Amniotic epithelial cell (primary cell): ENCODE measurements at places on chromosomes 7 and 10.

- DNase-seq = no peak
Measured at GRCh38 chr10:90394311-90394710, 463.5 kb downstream of the HTR7 start.

GRCh38 chr10:85317827-85318226, 989.4 kb downstream of the CCSER2 start:
- no peak for DNase-seq

DNA sequence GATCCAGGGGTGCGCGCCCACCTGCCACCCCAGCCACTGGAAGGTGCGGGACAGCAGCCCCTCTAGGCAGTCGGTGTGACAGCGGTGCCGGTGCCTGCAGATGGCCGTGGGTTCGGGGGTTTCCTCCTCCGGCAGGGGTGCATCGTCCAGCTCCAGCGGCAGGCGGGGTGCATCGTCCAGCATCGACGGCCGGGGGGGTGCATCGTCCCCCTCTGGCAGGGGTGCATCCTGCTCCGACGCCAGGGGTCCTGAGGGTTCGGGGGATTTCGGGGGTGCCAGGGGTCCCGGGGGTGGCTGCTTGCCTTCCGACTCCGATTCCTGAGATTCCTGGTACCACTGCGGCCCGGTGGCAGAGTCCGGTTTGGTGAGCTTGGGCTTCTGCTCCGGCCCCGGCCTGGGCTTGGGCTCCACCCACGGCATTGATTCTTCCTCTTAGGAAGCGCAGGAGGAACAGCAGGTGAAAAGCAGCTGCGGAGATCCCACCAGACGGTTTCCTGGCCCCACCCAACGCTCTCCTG, 90.2 kb upstream of the RAB18 start:
- no peak for DNase-seq

GRCh38 chr10:68668231-68668630, 52.8 kb upstream of the CCAR1 start:
- no peak for DNase-seq

DNA sequence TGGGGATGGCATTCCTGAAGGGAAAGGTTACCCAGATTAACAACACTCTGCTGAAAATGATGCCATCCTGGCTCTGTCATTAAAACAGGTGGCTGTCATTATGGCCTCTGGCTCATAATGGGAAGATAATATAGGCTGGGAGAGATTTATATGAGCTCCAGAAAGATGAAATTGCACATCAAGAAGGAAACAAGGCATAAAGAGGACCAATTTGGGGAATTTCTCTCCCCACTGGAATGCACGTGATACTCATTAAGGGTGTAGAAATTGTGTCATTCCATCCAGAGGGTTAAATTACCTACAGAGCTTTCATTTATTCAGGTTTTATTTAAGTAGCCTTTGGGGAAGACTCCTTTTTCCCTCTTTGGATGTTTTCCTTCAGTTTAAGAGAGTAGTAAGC, 71.6 kb upstream of the CELF2 start:
- no peak for DNase-seq

DNA sequence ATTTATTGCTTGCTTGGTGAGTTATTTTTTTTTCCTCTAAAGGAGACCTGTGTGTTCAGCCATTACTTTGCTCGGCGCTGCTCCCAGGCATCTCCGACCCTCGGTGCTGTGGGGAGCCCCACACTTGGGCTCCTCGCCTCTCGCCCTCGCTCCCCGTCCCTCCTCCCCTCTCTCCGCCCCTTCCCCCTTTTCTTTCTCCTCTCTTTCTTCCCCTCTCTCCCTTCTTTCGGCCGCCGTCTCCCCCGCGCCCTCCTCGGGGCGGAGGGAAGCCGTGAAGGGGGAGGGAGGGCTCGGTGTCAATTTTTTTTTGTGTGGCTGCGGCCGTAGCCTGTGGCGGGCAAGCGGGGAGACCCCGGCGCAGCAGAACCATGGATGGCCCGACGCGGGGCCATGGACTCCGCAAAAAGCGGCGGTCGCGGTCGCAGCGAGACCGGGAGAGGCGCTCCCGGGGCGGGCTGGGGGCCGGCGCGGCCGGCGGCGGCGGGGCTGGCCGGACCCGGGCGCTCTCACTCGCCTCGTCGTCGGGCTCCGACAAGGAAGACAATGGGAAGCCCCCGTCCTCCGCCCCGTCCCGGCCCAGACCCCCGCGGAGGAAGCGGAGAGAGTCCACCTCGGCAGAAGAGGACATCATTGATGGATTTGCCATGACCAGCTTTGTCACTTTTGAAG, 1.1 kb downstream of the AUTS2 start:
- DNase-seq = no peak

GRCh38 chr7:1664711-1665548, 5.1 kb upstream of the ELFN1 start:
- DNase-seq = peak; percentile 26

- DNase-seq = no peak
Measured at GRCh38 chr10:119518936-119519335, 23.6 kb downstream of the RGS10 start.

DNA sequence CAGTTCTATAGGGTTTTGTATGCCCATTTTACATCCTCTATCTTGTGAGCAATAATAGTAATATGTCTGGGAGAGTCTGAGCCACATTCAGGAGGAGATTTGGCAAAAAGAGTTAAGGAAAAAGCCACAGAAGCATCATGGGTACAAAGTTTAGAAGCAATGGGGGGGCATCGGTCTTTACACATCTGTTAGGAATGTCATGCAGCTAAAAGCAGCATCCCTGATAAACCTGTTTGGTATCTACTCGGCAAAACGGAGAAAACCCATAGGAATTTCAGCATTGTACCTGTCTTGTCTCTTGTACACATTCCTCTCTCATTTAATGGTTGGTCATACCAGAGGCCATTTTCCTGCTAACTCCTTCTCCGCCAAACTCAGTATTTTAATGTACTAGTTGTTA, 12.5 kb upstream of the HERPUD2 start:
- peak; percentile 86 for DNase-seq

GRCh38 chr10:114380060-114380459, 24.2 kb downstream of the AFAP1L2 start:
- no peak for DNase-seq

GRCh38 chr7:27191161-27191731, 6.2 kb upstream of the HOXA11 start:
- DNase-seq = no peak

DNA sequence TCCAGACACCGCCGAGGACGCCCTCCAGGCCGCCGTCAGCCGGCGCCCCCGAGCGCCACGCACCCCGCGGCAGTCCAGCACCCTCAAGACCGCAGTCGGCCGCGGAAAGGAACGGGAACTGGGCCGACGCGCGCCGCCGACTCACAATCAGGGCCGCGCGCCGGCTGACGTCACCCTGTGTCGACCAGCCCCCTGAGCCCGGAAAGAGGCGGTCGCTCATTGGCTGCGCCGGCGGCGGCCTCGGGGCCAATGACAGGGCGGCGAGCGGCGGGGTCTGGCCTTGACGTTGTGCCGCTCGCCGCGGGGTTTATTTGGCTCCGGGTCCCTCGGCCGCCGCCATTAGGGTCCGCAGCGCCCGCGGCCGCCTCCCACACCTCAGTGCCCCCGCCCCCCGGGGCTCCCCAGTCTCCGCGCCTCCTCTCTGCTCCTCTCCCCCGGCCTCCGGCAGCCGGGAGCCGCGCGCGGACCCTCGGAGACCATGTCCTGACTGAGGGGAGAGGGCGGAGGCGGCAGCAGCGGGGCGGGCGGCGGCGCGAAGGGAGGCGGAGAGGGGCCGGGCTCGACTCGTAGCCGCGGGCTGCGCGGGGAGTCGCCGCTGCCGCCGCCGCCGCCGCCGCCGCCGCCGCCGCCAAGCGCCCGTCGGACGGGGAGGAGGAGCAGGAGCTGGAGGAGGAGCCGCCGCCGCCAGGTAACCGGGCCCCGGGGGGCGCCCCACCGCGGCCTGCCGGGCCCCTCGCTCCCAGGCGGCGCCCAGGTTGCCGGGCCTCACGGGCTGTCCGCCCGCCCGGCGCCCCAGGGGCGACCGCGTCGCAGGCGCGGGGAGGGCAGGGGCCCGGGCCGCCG, 25.1 kb upstream of the ZRANB1 start:
- peak; percentile 89 for DNase-seq

- DNase-seq = no peak
Measured at GRCh38 chr7:1707756-1708595, 37.9 kb downstream of the ELFN1 start.

DNA sequence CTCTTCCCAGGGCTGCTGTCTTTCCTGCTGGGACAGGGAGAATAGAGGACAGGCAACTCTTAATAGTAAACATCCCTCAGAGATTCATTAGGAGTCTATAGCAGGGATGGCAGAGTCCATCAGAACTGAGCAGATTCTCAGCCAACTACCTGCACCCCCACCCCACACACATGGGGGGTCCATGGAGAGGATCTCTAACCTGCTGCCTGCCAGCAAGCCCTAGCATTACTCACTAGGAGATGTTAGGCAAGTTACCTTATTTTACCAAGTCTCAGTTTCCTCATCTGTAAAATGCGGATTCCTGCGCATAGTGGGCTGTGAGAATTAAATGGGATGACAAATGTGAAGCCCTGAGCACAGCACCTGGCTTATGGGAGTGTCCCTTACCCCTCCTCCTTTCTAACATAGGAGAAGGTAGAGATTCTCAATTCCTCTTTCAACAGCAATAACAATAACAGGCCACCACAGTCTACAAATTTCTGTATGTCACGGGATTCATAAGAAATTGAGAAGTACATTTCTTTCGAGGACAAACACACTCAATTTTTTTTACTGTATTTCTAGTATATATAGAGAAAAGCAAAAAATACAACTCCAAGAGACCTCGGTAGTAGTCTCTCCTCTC, 23.8 kb upstream of the WDR11 start:
- no peak for DNase-seq

DNA sequence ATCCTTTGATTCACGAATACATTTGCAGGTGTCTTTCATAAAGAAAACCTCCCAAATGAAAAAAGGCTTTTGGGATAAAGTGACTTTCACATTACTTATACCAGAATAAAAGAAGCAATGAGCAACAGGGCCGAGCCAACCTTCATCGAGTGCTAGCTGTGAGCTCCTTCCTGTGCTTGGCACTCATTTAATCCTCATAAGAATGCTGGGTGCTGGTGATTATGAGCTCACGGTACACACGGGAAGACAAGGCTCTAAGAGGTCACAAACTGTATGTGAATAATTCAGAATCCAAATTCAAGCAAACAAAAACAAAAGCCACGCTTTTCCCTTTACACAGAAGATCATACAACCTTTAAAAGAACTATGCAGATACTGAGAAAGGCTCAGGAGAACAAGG, 156.2 kb downstream of the COBL start:
- no peak for DNase-seq

DNA sequence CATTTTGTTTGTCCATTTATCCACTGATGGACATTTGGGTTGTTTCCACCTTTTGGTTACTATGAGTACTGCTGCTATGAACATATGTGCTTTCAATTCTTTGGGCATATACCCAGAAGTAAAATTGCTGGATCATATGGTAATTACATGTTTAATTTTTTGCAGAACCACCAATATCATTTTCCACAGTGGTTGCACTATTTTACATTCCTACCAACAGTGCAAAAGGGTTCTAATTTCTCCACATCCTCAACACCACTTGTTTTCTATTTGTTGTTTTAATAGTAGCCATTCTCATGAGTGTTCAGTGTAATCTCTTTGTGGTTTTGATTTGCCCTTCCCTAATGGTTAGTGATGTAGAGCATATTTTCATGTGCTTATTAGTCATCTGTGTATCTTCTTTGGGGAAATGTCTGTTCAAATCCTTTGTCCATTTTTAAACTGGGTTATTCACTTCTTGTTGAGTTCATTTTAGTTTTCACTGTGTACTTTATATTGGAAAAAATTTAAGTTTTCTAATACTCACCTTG, 101.9 kb downstream of the HIBADH start:
- peak; percentile 87 for DNase-seq

GRCh38 chr7:57425239-57425944, 24.6 kb upstream of the ZNF716 start:
- DNase-seq = no peak

DNA sequence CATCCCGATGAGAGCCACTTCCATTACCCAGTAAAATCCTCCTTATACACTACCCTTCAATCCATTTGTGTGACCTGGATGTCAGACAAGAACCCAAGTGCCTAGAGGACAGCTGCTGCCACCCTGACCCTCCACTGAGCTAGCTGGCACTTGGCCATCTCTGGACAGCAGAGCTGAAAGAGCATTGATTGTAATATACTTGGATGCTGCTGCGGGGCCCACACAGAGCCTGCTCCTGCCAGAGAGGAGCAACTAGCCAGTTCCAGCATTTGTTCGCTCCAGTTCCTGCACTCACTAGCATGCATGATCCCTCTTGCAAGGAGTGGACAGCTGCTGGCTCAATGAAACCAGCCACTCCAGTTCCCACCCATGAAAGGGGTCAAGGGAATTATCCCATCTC, 8.4 kb upstream of the TMEM254 start:
- DNase-seq = no peak

DNA sequence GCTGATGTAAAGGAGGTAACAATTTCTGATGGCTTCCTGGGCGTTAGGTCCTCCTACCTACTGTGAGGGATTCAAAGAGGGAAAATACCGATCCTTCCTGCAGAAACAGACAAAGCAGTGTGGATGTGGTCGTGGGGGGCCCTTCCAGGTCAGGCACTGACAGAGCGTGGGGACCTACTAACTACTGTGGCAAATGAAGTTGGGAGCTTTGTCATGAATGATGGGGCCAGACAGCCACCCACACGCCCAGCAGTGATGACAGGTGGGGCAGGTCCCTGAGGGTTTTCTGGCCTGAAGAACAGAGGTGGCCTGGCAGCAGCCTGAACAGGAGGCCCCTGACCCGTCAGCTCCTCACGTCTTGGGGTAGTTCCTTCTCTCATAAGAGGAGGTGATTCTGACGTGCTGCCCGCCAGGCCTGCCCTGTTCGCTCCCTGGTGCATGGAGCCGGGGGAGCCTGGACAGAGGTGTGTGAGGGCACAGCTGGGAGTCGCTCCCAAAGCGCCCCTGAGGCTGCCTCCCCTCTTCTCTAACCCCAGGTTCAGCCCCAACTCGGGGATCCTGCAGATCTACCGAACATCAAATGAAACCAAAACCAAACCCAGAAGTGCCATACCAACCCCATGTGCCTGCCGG, 4.2 kb downstream of the ATP6V0E2 start:
- DNase-seq = no peak
